ENCODE measurements at places on chromosomes 3 and 15.
A peak's percentile ranks its signal among the peaks of the same experiment; 100 is the strongest.

- DNase-seq: peak; percentile 2
Observed at GRCh38 chr15:49421991-49422390, 1.1 kb upstream of the FGF7 start.

DNA sequence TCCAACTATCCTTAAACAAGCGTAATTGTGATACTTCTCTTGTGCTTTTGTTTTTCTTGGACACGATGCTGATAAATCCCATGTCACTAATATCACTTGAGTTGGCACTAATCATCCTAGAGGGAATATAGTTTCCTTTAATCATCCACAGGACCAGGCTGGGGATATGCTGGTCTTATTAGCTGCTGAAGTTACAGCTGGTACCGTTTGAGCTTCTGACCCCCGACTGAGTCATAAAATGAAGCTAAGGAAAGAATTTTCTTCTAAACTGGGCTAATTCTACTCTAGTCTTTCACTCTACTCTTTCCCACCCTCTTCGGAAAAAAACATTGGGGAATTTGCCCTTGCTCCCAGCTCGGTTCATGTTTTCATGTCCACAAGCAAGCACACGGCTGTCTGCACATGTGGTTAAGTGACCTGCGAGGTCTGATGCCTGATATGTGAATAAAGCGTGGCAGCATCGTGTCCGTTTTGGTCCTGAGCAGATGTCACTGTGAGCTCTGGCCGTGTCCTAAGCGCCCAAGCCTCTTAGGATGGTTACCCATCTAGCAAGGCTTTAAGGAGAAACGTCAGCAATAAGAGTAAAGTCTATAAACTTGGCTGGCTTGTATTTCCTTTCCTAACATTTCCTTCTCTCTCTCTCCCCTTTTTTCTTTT is 223.7 kb downstream of the ITPR1 start:
- no peak for DNase-seq

- DNase-seq: no peak
Observed at GRCh38 chr3:145898487-145898886, 262.5 kb downstream of the PLOD2 start.

DNA sequence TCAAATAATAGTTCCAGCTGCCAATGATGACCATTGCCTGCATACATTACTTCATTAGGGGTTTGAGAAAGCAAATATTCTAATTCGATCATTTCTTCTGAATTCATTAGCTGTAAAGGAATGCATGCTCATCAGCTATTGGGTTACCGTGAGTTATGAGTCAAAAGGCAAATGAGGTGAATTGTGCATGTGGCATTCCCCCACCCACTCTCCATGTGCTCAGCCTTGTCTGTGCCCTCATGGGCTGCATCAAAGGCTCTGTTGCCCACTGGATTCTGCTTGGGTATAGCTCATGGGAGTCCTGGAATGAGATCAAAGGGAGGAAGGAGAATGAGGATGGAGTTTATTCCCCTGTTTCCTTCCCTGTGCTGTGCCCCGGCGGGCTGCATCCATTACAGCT is 99.3 kb upstream of the CHRNA7 start:
- DNase-seq: peak; percentile 3

Data from stimulated activated CD8-positive, alpha-beta memory T cell treated with anti-CD3 and anti-CD28 coated beads, Interleukin-2, amount 100 ng/mL, for 48 hours (primary cell).